ENCODE measurements at places on chromosomes 4 and X.

DNA sequence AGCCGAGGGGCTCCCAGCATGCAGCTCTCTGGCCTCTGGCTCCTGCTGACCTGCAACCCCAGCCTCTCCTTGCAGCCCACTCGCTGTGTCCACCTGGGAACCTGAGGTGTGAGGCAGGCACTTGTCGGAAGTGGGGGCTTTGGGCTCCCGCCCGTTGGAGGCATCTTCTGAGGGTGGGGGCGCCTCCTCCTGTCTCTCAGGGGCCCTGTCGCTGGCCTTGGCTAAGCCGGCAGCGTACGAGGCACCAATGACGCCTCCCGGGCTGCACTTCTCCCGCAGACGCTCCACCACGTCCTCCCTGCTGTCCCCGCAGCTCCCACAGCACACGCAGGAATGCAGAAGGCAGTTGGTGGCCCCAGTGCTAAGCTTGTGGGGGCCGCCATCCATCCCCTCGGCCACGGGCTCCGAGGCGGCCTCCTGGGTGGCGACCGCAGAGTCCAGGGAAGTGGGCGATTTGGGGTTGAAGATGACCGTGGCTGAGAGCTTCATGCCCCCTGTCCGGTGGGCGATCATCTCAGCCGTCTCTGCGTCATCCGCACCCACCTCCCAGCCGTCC, 42.5 kb upstream of the MXD4 start:
- DNase-seq = no peak

GRCh38 chr4:47715716-47716416, 122.0 kb downstream of the CORIN start:
- DNase-seq = no peak

DNA sequence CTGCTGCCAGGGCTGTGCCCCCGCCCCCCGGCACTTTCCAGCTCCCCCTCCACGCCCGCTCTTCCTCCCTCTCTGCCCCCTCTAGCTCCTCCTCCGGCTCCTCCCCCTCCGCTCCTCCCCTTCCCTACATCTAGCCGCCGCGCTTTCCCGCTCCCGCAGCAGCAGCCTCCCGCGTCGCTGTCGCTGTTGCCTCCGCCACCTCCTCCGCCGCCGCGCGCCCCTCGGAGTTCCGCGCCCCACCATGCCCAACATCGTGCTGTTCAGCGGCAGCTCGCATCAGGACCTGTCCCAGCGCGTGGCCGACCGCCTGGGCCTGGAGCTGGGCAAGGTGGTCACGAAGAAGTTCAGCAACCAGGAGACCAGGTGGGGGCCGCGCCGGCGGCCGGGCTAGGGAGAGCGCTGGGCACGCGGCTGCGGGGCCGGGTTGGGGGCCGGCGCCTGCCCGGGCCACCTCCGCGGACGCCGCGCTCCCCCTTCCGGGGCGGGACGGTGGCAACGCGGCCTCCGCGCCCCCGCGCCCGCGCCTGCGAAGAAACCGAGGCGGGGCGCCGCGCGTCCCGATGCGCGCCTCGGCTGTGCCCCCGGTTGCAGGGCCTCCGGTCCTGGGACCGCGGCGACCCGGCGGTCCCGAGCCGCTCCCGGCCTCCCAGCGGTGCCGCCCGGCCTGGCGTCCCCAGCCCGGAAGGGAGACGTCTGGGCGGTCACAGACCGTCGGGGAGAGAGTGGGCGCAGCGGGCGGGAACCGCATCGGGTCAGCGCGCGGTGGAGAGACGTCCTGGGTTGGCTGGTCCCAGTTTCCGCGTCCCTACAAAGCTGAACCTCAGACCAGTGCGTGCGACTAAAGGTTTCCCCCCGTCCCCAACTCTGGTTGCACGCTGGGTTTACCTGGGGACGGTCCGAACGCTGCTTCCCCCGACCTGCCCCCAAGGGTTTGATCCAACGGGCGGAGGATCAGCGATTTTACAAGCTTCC, at the start of gene PRPS2:
PRPS2 (plus strand) TSS at position 156 of the 972 bp plus-strand sequence; CDS start at position 242, 86 bp downstream.
- DNase-seq = peak; percentile 34

DNA sequence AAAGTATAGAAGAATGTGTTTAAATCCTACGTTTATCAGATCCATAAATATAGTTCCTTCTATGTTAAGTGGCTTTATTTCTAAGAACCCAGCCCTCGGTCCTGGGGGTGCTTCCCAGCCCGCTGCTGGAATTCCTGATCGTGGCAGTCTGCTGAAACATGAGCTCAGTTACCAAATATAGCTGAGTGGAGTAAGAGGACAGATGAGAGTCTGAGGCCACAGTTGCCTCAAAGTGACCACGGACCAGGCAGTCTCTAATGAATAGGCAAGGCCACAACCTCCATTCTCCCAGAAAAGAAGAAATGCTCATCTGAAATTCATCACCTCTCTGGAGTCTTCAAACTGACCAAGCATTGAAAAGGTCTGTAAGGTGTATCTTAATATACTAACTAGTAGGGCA, at the start of gene PALLD:
PALLD (plus strand) TSS at position 219 of the 400 bp plus-strand sequence.
- no peak for DNase-seq

DNA sequence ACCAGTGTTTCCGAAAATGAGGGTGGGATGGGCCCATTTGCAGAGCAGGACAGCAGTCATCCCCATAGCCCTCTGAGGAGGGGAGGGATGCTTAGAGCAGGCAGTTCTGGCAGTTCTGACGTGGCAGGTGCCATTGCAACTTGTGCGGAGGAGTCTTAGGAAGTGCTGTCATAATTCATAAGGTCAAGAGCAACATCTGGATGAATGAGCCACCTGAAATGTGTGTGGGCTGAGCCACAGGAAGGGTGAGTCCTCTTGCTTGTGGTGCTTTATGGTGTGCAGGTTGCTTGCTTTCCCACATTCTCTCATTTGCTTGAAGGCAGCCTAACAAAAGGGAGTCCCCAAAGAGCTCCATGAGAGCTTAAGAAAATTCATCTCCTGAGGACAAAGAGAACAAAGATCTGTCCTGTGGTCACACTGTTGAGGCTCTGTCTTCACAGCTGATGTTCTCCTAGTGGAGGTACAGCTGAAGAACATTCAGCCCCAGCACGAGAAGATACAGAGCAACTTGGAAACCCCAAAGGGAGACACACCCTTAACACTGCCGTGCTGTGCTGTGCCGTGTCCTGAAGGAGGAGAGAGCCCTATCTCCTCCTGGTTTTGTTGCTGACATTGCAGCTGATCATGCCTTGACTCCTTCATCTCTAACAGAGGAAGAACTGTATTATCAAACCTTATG, 60.3 kb downstream of the DLG3 start:
- no peak for DNase-seq

DNA sequence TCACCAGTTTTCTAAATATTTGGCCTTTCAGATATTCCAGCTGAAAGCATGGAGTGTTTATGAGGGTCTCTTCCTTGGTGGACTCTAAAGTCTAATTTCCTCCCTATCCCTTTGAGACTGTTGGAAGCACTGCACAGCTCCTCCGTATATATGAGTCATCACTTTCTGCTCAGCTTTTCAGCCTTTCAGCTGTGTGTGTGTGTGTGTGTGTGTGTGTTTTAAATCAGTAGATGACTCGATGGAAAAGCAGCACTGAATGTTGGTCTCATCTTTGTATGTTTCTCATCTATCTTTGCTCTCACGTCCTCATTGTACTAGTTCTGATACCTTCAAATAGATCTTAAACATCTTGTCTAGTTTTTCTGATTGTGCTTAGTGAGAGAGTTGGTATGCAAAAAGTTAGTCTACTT, 81.6 kb downstream of the ZFX start:
- no peak for DNase-seq

GRCh38 chr4:156217236-156217635, 263.6 kb upstream of the CTSO start:
- no peak for DNase-seq

GRCh38 chrX:49106930-49107329, 16.6 kb downstream of the GPKOW start:
- no peak for DNase-seq

DNA sequence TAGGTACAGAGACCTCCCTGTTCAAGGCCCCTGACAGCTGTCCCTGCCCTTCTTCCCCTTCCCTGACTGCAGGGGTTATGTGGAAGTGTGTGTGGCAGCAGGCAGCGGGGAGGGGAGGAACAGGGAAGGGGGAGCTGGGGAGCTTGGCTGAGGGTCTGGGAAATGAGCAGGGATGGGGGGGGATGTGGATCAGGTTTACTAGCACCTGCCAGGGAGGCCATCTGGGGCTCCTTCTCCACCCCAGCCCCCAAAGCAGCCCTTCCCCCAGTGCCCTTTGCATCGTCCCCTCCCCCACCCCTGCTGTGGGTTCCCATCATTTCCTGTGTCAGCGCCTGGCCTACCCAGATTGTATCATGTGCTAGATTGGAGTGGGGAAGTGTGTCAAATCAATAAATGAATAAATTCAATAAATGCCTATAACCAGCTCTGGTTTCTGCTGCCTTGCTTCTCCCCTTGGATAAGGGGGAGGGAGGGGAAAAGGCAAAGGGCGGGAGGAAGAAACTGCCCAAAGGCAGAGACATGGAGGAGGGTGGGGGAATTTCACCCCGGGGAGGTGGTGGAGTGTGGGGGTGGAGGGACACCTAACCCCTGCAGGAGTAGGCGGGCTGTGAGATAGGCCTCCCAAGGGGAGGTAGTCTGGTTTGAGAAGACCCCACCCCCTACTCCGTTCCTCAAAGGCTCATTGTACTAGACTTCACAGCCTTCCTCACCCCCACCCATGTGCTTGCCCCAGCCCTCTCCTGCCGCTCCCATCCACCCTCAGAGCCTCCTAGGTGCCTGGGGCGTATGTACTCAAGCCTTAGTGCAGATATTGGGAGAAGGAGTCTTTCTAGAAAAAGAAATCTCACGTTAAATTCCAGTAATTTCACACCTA, 3.2 kb downstream of the CXorf65 start:
- no peak for DNase-seq

GRCh38 chr4:121758925-121759568, 5.9 kb downstream of the SMIM43 start:
- DNase-seq = no peak

GRCh38 chr4:80539190-80539589, 203.7 kb downstream of the CFAP299 start:
- DNase-seq = no peak

- DNase-seq = no peak
These were observed 61.7 kb downstream of the SLIT2 start for GRCh38 chr4:20313237-20314030.

- no peak for DNase-seq
These were observed 21.8 kb upstream of the AREG start for GRCh38 chr4:74423104-74423503.
